ENCODE measurements at places on chromosomes 16 and 17.

DNA sequence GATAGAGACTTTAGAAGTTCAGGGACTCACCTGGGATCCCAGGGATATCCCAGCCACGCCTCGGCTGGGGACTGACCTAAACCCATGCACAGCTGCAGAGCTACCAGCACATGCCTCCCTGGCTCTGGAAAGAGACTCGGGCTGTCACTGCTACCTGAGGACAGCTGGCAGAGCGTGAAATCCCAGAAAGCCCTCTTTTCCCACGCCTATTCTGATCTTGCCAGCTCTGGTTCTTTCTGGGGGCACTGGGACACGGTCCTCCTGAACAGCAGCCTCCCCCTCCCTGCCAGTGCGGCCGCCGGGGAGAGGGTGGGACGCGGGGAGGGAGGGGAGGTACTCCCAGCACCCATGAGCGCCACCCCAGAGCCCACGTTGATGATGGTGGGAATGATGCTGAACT lies 10.8 kb downstream of the P2RX5 start:
- no peak for DNase-seq

- no peak for DNase-seq
These were observed 77.9 kb upstream of the DYNLRB2 start for GRCh38 chr16:80462917-80463316.

DNA sequence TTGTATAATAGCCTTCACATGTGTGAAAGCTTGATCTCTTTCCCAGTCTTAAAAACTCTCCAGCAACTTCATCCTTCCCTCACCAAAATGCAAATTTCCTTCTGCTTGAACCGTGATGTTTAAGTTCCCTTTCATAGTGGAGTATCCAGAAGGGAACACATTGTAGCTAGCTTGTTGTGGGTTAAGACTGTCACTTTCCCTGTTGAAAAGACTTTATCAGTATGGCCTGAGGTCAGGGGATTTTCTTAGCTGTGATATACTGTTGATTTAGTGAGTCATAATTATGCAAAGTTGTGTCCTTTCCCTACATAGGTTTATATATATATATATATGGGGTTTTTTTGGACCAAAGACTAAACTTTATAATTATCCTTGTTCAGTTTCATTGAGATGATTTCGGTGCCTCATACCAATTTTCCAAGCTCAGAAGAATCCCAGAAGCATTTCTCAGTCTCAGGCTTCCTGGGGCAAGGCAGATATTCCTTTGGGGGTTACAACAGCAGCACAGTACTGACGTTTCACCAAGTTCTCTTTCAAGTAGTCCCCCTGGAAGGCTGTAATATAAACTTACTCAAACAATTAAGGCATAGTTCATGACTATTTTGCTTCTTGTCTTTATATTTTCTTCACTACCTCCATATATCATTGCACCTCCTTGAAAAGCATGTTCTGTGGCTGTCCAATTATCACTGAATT lies 35.7 kb downstream of the ESRP2 start:
- DNase-seq: no peak

- DNase-seq: no peak
These were observed 33.5 kb downstream of the SPAG9 start for GRCh38 chr17:51087072-51087757.

DNA sequence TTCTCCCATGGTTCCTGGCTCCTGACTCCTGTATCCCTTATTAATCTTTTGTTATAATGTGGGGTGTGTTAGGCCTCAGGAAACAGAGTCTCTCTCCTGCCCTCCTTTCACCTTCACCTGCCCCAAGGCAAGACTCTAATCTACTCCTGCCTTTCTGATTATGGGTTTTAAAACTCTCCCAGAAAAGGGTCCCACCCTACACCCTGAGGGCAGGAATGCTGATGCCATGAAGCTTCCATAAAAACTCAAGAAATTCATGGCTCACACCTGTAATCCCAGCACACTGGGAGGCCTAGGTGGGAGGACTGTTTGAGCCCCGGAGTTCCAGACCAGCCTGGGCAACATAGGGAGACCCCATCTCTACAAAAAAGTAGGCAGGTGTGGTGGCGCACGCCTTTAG lies 18.6 kb upstream of the SRCAP start:
- DNase-seq: no peak

DNA sequence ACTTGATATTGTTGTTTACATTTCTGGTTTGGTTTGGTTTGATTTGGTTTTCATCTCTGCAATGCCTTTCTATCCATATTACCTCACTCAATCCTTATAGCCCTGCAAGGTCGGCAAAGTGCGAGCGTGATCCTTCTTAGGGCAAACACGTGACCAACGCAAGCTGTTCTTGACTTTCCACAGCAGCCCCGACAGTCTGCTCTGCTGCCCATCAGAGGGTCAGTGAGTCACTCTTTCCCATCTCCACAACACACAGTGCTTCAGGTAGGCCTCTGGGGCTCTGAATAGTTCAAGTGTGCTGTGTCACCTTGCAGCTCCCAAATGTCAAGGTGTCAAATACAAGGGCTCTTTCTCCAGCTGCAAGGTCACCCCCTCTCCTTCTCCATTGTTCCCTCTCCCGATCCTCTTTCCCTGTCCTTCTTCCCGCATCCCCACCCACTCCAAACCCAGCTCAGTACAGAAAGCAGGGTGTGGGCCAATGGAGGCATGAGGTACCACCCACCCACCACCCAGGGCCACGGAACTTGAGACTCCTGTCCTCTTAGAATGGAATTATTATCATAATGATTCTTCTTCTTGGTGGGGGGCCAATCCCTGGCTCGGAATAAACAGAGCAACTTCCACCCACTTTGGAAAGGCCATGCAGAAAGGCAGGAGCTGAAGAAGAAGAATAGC lies 139.7 kb downstream of the SLC39A11 start:
- DNase-seq: no peak

DNA sequence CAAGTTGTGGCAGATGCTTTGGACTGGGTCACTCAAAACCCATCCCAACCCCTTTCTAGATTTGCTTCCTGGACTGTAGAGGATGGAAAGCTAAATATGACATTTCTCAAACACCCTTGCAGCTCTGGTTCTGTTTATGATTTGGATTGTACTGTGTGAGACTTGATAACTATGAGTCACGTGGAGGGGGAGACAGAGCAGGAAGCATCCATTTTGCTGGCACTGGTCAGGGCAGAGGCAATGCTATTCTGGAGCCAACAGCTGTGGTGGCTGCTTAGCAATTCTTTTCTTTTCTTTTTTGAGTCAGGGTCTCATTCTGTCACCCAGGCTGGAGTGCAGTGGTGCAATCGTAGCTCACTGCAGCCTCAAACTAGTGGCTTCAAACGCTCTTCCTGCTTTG lies 13.6 kb upstream of the TERF2 start:
- no peak for DNase-seq

GRCh38 chr16:49696414-49697101 lies 159.4 kb downstream of the ZNF423 start:
- peak; percentile 80 for DNase-seq

- DNase-seq: no peak
These were observed 1.3 kb upstream of the ZACN start for GRCh38 chr17:76077584-76078110.

- no peak for DNase-seq
These were observed 5.4 kb upstream of the DRC7 start for GRCh38 chr16:57688987-57689761.

- DNase-seq: no peak
These were observed 199.4 kb upstream of the CACNG5 start for GRCh38 chr17:66635386-66636045.

DNA sequence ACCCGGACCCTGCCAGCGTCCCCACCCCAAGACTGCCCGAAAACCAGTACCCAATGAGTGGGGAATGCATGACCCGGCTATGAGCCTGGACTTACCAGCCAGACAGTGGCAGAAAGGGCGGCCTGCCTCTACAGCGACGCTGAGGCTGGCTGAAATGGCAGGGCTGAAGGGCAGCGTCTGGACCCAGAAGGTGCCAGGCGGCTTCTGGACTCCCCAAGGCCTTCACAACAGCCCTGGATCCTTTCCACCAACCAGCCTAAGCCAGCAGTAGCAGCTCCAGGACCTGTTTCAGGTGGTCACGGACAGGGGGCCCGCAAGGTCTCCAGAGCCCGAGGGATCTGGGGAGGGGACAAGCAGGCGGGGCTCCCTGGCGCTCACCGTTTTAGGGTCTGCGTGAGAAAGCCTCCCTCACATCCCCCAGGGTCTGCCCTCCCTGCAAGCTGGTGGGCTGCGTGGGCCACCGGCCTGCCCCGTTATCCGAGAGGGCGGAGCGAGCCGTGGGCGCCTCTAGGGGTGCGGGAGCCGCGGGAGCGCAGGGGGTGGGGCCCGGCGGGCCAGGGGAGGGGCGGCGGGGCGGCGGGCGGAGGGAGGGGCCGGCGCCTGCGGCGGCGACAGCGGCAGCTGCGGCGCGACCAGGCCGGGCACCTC lies at the start of gene RIPOR1:
TSS of gene RIPOR1 (plus strand) at position 608 of the 648 bp plus-strand sequence. CDS start 9,618 bp downstream, outside the sequence.
- DNase-seq: peak; percentile 76

DNA sequence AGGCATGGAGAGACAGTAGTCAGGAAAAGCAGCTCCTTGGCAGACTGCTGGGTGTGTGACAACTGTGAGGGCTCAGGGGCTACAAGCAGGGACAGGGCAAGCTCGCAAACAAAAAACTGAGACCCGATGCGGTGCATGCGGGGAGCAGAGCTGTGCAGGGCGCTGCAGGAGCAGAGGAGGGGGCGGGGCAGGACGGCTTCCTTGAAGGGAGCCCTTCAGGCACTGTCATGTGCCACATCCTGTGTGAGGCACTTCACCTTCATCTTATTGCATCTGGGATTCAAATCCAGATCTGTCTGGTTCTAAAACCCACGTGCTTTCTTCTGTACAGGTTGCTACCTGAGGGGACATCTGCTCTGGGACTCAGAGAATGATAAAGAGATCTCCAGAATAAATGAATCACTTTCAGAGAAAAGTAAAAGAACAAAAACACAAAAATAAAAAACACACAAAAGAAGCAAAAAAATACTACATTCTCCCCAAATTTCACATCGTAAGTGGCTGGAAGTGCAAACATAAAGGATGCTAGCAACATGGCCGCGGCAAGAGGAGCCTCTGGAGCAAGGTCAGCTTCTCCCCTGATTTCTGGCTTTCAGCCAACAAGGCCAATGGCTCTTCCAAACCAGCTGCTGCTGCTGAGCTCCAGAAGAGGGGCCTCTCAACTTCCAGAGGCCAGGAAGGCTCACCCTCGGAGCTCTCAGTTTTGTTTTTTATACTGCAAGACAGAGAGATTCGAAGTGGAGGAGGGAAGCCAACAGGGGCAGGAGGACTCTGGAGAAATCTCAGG lies 14.2 kb downstream of the LYRM9 start:
- no peak for DNase-seq

- peak; percentile 56 for DNase-seq
These were observed at the start of gene SLC9A5 for GRCh38 chr16:67248401-67249177. Gene SLC9A5, plus strand, starts transcription at chr16:67248979. Its CDS starts 36 bp downstream, at chr16:67249015.

Data from nephron progenitor cell (in vitro differentiated cells).